Activated T-cell treated with anti-CD3 and anti-CD28 coated beads for 1 hour (primary cell): ENCODE measurements at places on chromosomes 13 and 19.
A peak's percentile ranks its signal among the peaks of the same experiment; 100 is the strongest.

DNA sequence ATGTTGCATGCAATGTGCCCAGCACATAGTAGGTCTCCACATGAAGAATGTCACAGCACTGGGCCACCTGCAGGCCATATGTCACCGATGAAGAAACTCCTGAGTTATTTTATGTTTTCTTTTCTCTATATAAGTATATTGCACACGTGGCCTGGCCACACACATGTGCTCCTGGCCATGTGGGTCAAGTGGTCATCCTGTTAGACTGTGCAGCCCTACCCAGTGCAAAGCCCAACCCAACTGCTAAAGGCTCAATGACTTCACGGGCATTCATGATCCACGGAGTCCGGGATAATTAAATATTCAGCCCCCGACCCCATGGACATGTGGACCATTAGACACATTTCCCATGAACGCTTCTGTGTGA lies 163.2 kb downstream of the TEX29 start:
- DNase-seq = no peak

DNA sequence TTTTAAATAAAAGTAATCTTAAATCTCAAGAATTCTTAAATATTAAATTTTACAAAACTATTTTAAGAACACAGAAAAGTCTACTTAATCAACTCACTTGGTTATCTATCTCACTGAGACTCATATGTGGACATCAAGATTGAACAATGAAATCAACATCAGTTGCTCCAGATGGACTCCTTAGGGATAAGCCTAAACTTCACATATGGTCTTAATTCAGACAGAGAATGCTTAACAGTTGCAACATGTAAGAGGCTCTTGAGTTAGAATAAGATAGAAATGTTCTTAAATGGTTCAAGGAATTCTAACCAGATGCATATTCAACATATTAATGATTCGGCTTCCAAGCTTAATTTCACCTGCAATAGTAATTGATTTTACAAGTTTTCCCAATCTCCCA lies 1730.9 kb downstream of the PCDH9 start:
- no peak for DNase-seq

DNA sequence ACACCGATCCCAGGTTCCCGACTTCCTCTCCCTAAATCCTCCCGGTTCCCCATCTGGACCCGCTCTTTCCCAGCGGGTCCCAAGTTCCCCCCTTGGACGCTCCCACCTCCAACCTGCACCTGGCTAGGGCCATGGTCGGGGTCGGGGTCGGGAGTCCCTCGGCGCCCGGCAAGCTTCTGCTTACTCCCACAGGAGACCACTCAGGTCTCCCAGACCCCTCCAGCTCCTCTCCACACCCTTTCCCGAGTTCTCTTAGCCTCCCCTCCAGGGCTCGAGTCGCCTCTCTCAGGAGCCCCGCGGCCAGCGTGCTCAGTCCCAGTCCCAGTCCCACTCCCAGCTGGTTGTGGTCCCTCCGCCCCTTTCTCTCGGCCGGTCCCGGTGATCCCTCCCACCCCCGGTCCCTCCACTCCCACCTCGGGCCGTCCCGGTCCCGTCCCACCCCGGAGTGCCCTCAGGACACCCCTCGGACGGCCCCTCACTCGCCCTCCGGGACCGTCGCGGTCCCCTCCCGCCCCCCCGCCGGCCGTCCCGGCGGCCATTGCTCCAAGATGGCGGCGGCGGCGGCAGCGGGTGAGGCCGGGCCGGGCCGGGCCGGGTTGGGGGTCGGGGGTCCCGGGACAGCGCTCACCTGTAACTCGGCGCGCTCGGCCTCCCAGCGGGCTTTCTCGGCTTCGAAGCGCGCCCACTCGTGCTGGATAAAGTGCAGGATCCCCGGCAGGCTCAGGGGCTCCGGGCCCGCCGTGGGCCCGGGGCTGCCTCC lies at the start of gene FKRP:
FKRP (plus strand) TSS at position 537 of the 760 bp plus-strand sequence. CDS start 9,394 bp downstream, outside the sequence.
- peak; percentile 22 for DNase-seq

DNA sequence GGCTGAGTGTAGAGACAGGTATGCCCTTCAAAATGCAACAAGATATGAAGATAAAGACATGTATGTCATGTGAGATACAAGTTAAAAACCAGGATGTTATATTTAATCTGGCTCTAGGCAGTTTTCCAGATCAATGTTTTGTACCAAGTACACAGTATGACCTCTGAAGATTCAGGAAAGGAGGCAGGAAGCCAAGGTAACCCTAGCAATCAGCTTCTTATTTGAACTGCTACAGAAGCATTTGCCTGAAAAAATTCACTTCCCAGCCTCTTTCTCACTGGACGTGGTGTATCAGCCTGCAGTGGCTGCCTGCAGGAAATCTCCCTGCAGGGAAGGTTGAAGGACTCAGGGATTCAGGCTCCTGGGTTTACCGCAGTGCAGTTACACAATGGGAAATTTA lies 24.1 kb downstream of the OLFM4 start:
- DNase-seq = no peak

GRCh38 chr13:77510156-77510555 lies 25.4 kb upstream of the SCEL start:
- DNase-seq = no peak

DNA sequence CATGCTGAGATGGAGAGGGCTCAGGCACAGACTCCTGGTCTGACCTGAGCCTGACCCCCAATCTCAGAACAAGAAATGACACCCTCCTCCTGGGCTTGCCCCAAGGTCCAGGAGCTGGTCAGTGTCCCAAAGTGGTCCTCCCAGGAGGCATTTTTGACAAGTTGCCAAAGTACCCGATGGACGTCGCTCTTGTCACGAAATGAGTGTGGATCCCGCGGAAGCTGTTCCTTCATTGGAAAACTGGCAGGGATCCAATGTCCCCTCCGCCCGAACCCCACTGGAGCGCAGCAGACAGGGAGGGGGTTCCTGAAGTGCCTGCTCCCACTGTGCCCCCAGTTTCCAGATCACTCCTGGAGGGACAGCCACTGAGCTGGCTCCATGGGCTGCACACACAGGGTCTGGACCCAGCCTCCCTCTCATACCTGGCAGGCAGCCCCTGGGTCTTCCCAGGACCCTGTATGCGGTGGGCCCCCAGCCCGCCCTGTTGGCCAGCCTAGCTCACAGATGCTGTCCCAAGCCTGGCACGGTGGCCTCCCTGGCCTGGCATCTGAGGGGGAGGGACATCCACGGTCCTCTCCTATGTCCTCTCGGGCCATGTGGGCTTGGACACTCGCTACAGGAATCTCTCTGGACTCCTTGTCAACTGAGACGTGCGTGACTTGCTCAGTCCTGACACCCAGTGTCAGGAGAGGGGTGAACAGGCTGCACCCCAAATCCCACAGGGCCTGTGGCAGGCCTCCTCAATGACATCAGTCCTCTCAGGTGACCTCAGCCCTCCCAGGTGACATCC lies 12.8 kb upstream of the ZNF14 start:
- DNase-seq = no peak

- DNase-seq = no peak
Observed at GRCh38 chr19:35278578-35279284, 3.6 kb upstream of the HAMP start.

DNA sequence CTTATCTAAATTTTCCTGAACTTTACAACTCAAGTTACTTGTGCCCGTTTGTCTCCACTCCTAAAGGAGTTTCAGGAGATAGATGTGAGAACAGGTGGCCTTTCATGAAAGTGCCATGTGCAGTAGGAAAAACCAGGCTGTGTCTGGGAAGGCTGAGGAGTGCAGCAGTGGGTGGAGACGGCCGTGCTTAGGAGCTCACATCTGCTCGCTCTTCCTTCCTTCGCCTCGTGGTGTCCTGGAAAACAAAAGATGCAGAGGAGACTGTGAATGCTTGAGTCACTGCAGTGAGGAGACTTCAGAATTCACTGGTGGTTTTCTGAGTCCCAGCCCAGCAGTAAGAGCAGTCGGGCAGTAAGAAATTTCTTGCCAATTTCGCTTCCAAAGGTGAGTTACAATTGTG lies 138.4 kb upstream of the RNF113B start:
- DNase-seq = no peak

- no peak for DNase-seq
Observed at GRCh38 chr19:35328851-35329285, at the start of gene CD22. Gene CD22, plus strand, starts transcription at chr19:35329187. Its CDS starts 2,854 bp downstream, at chr19:35332041.

DNA sequence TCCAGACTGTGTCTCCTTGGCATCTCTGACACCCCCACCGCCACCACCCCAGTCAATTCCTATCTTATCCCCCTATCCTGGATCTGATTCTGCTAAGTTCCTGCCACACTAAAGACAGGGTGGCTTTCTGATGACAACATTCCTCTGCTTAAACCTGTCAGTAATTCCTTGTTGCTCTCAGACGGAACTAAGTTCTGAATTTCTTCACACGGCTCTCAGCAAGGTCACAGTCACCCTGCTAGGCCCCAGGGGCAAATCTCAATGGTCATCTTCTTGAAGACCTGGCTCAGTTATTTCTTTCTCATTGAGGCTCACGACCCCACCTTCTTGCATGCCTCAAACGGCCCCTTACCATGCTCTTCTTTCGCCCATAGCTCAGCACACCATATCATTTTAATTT lies 7.6 kb downstream of the ALOX5AP start:
- DNase-seq = no peak

DNA sequence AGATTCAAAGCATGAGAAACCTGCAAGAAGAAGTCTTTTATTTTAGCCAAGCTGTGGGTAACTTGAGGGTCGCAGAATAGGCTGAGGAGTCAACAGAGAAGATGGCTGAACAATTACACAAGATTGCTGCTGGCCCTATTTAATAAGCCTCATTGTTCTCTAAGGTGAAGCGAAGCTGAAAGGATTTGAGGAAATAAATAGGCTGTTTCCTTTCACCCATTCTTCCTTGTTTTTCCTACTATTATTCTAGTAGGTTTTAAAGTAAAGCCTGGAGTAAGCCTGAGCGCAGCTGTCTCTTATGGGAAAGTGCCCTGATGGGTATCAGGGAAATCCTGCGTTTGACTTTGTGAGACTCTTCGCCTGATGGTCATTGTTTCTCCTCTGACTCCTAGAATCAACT lies 25.0 kb upstream of the PCCA start:
- no peak for DNase-seq

DNA sequence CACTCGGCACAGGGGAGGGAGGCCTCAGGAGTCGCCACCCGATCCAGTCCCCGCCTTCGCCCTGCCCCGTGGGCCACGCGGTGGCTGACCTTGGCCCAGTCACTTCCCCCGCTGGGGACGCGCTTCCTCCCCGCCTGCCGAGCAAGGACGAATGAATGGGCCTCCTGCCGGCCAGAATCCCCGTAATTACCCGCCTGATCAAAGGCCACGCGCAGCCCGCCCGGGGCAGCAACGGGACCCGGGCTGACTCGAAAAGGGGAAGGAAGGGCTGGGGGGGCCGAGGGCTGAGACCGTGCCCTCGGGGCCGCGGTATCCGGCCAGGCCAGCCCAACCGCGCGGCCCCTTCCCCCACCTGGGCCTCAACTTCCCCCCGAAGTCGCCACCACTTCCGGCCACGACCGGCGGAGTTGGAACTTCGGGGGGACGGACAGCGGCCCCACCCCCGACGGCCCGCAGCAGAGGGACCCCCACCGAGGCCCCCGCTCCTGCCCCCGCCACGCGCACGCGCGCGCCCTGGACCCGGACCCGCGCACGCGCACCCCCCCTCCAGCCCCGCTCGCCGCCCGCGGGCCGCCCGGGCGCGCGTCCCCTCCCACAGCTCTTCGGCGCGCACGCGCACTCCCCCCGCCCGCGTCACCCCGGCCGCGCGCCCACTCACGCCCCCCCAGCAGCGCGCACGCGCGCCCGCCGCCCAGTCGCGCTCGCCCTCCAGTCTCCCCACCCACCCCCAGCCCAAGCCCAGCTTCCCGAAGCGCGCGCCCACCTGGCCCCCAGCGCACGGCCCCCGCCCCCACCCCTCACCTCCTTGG lies 520 bp downstream of the ZNF787 start:
- DNase-seq = peak; percentile 71

- no peak for DNase-seq
Observed at GRCh38 chr13:84925443-84925842, 873.8 kb downstream of the SLITRK6 start.

DNA sequence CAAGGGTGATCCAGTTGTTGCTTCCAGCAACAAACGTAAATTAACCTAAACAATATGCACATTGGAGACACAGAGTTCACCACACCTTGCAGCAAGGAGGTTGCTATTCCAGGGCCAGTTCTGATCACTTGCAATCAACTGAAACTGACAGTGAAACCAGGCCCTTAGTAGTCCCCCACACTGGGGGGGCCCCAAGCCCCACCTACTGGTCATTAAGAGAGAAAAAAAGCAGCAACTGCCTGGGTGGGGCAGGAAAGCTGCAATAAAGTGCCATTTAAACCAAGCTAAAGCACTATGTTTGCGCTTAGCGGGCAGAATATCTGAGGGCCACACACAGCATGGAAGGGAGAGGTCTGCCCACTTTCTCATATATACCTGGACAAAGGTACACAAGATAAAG lies 51.5 kb downstream of the ATP7B start:
- no peak for DNase-seq

GRCh38 chr13:66933527-66933926 lies 296.6 kb downstream of the PCDH9 start:
- DNase-seq = no peak

- DNase-seq = no peak
Observed at GRCh38 chr19:47324502-47324901, 7.5 kb upstream of the C5AR2 start.

DNA sequence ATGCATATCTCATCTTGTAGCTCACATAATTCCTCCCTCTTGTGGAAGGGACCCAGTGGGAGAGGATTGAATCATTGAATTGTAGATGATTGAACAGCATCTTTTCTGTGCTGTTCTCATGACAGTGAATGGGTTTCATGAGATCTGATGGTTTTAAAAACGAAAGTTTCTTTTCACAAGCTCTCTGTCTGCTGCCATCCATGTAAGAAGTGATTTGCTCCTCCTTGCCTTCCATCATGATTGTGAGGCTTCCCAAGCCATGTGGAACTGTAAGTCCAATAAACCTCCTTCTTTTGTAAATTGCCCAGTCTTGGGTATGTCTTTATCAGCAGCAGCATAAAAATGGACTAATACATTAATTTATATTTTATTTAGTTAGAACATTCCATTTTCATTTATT lies 19.6 kb upstream of the ZNF675 start:
- no peak for DNase-seq

DNA sequence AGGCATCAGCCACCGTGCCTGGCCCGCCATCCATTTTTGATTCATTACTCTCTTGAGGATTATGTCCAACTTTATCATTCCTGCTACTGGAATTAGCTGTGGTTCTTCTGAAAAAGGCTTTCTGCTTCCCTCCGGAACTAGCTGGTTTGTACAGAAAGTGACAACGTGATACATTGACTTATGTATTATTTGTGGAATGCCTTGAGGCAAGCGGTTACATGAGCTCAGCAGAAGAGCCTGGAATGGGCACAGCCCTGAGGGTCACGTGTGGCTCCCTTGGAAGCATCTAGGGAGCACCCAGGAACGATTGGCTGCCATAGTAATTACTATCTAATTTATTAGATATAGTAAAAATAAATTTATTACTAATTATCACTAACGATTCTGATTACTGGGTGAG lies 14.4 kb upstream of the RETN start:
- DNase-seq = no peak

- no peak for DNase-seq
Observed at GRCh38 chr19:55459551-55459949, 1.9 kb downstream of the ISOC2 start.

GRCh38 chr13:54162069-54162468 lies 1133.5 kb downstream of the OLFM4 start:
- DNase-seq = no peak

- DNase-seq = no peak
Observed at GRCh38 chr13:52870143-52870542, 21.7 kb upstream of the PCDH8 start.
